Activated T-cell treated with anti-CD3 and anti-CD28 coated beads, Interleukin-2, amount 50 U/mL, for 4 hours (primary cell): ENCODE measurements at places on chromosomes 4 and X.

DNA sequence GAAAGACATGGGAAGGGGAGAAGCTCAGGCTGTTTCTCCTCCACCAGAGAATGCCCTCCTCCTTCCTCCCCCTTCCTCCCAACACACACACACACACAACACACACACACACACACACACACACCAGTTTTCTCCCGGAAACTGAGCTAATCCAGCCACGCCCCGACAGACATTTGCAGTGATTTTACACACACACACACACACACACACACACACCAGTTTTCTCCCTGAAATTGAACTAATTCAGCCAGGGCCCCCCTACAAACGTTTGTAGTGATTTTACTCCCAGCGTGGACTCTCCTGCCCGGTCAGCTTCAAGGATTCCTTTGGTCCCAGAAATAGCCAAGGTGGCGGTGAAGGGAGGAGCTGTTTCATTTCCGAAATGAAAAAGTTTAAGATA is 32.9 kb upstream of the STX18 start:
- DNase-seq = peak; percentile 15

GRCh38 chr4:83231620-83232076 is 53.0 kb downstream of the COQ2 start:
- no peak for DNase-seq

- no peak for DNase-seq
These were observed at the start of gene NPY1R for GRCh38 chr4:163332526-163333406. NPY1R (minus strand) TSS chr4:163332596; CDS start chr4:163326554, 6,042 bp downstream.

DNA sequence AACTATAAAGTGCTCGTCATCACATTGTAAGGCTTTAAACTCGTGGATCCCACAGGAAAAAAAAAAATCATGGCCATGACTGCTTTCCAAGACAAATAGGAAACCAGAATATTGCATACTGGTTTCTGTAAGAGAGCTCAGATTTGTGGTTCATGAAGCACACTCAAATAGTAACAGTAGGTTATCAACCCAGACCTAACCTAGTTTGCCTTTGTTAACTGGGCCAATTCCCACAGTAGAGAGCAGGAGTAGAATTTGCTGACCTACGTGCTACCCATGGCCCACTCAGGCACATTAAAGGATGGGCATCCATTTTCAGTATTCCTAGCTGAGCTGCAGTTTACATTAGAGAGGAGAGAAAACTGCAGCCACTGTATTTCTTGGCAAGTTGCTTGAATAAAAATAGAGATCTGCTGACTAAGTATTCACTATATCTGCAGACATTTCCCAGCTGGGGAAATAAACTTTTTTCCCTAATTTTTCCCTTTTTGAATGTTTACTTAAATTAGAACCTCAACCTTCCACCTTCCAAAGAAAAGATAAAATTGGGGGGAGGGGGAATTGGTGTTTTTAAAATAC is 218.5 kb downstream of the SPANXN3 start:
- DNase-seq = no peak

DNA sequence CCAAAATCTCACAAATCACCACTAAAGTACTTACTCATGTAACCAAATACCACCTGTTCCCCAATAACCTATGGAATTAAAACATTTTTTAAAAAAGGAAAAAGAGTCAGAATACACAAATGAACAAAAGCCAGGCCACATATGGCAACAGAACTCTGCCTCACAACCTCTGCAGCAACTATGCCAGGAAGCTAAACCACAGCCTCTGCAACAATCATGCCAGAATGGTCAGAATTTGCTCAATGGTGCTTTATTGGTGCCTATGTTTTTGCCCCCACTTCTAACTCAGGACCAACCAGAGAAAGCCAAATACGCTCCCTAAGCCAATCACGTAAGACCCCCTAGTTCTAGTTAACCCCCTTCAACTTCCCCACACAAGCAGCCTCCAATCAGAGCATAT is 69.6 kb downstream of the HOPX start:
- no peak for DNase-seq

DNA sequence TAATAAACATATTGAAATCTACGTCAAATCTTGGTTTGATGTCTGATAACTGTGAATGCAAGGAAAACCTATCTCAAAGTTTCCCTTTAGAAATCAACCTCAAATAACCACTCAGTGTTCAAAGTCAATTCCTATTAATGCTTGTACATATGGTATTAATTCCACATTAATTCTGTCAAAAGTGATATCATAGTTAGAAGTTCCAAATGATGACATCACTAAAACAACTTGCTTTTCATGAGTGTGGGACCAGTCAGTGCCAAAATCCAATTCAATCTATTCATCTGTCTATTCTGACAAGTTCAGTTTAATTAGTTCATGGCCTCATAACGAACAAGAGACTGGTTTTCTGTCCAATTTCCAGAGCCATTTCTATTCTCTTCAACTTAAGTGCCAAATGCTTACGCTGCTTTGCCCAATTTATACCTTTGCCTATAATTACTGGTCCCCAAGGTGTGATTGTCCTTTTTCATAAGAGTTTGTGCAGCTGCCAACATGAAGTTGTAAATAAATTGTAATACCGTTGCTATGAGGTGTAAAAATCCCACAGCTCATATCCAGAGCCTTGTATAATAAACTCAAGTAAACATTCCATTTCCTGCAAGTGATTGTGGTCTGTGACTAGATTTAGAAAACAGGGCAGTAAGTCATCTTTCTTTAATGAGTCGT is 476.2 kb downstream of the RAB28 start:
- no peak for DNase-seq
